ENCODE measurements at places on chromosomes 12 and 14.

GRCh38 chr14:22483863-22484593 lies 105.0 kb downstream of the DAD1 start:
- no peak for DNase-seq

DNA sequence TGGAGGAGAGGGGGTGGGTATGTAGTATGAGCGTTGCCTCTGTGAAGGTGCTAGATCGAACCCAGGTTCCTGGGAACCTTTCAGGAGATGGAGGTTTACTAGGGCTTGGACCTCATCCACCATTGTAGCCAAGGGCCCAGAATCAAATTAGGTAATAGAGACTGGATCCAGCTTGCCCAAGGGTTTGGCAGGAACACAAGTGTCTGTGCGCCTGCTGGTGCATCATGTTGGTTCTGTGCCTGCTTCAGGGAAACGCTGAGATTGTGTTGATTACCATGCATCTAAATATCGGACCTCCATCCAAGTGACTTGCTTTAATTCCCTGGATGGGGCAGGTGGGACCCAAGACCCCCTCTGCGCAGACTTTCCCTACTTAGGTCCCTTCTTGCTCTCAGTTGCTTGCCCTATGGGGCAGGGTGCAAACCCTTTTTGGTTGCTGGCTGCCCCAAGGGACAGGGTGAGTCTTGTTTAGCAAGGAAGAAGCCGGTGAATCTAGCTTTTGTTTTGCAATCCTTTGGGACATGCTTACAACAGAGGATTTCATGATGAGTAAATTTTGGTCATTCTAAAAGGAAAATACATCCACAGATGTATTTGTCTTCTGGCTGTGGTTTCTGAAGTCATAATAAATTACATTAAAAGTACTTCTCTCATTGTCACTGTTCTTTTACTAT lies 189.8 kb upstream of the PRICKLE1 start:
- no peak for DNase-seq

DNA sequence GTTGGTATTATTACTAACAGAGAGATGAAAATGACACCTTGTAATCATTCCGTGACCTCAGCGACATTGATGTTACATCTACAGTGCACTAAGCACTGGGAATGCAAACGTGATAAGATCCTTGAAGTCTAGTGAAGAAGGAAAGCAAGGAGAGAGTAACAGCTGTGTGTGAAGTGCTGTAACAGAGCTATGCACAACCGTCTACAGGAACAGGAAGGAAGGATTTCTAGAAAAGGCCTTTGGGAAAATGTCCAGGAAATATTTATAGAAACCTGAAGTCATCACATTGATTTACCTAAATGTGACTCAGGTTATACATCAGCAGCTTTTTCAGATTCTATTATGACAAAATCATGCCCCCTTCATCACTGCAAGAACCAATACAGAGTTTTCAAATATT lies 304.2 kb upstream of the AMIGO2 start:
- DNase-seq, result no peak

GRCh38 chr14:101077481-101078074 lies 174.1 kb upstream of the RTL1 start:
- DNase-seq, result no peak
